ENCODE measurements at places on chromosomes 1 and 21.

DNA sequence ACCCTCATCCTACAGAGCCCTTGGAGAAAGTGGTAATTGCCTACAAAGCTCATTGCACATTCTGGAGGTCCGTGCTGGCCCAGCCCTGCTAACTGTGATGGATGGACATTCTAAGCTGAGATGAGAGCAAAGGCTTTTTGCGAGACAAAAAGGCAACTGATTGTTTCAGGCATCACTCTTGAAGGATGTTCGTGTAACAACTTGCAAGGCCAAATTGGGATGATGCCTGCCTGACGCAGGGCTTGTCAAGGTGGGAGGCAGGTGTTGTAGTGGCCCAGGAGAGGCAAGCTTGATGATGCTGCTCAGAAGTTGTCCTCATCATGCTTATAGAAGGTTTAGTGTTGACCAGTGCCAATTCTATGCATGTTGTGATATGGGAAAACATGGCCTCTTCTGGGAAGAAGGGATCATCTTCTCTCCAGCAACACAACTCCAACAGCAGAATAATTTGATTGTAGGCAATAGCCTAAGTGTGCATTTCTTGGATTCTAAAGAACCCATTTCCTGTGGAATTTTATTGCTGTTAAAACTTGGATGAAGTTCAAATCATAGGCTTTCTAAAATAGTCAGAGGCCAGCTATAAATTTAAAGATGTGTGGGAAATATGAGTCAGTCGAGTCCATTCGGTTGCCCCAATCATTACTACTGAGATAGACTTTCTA is 102.5 kb upstream of the COA6 start:
- DNase-seq = no peak

DNA sequence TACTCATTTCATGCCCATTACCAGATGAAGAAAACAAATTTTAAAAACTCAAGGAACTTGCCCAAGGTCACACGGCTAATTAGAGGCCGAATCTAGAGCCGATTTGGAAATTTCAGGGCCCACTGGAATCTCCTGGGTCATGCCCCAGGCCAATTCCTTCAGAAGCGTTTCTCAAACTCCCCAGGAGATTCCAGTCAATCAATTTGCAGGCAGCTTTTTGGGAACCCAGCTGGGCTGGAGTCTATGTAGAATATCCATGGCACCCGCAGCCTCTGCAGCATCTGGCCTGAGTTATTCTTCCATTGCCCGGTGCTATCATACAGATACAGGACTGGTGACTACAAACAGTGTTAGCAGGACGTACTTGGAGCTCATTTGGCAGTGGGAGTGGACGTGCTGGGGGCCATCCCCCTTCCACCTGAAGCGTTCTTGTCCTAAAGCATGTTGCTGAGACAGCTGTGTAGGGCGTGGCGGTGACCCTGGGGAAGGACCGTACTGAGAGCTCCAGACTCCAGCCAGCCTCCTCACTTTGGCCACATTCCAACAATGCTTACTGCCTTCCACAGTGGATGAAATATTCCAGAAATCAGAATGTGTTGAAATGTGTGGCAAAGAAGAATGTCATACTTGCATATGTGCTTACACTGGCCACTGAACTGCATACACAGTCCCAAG is 38.3 kb downstream of the ABCG1 start:
- no peak for DNase-seq

- no peak for DNase-seq
Measured at GRCh38 chr1:3551290-3551678, 60.0 kb downstream of the MEGF6 start.

DNA sequence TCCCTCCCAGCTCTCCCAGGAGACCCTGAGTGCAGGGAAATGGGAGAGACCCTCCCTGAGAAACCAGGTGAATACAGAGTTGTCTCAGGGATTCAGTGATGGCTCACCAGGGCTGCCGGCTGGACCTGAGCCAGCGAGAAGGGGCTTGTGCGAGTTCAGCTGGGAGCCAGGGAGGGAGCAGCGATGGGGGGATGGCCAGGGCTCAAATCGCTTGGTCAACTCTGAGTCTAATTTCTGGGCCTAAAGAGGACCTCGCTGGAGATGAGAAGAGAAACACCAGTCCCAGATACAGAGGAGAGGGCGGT is 6.5 kb downstream of the FCGR2A start:
- no peak for DNase-seq

- DNase-seq = no peak
Measured at GRCh38 chr1:54108156-54108555, 44.6 kb downstream of the CDCP2 start.
